SHP77 (cell line): ENCODE measurements at places on chromosomes 1 and 21.

- no peak for DNase-seq
These were observed 711.2 kb downstream of the MRPL39 start for GRCh38 chr21:24895885-24896734.

GRCh38 chr1:239155466-239156091, 230.8 kb upstream of the CHRM3 start:
- no peak for DNase-seq

GRCh38 chr1:112524986-112525385, 16.2 kb downstream of the WNT2B start:
- no peak for DNase-seq

GRCh38 chr1:190000365-190000872, 477.2 kb downstream of the BRINP3 start:
- DNase-seq: no peak
